Adrenal gland (tissue), 19 donors: ENCODE measurements at places on chromosomes 12 and 14.

GRCh38 chr14:75280831-75281653 is 2.4 kb downstream of the FOS start:
- DNase-seq: peak; percentile 66

DNA sequence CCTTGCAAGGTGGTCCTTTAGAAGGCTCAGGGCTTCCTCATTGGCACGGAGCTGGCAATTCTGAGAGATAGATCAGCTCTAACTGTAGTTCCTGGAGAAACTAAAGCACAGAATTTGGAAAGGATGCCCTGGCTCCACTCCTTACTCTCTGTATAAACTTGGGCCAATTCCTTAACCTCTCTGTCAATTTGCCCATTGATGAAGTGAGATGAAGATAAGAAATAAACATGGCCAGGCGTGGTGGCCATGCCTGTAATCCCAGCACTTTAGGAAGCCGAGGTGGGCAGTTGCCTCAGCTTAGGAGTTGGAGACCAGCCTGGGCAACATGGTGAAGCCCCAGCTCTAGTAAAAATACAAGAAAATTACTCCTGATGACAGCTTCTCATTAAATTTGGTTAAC is 34.0 kb upstream of the COX6A1 start:
- no peak for DNase-seq

GRCh38 chr12:94025068-94025467 is 123.3 kb upstream of the PLXNC1 start:
- DNase-seq: no peak

DNA sequence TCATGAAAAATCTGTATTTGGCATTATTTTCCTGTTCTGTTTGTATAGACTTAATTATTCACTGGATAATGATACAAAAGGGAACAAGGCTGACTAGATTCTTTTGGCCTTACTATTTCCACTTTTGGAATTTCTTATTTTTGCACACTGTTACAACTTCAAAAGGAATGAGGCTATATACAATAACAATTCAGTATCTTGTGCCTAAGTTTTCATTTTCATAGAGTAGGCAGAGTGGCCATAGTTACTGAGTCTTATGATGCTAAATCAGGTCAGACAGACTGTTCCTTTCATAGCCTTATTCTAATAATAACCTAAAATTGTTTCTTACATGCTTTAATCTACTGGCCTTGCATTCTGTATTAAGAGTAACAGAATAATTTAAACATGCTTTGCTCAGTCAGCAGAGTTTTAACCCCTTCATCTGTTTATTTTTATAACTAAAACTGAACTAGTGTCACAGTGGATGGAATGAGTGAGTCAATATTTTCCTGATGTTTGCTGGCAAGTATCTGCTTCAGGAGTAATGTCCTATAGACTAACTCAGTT is 10.5 kb downstream of the TTC8 start:
- DNase-seq: no peak

GRCh38 chr12:49750027-49750995 is 9.0 kb downstream of the TMBIM6 start:
- DNase-seq: peak; percentile 46

GRCh38 chr14:104353221-104353920 is 215.0 kb downstream of the KIF26A start:
- DNase-seq: peak; percentile 11

GRCh38 chr14:68692916-68693771 is 99.7 kb downstream of the ZFP36L1 start:
- DNase-seq: no peak

- no peak for DNase-seq
Measured at GRCh38 chr12:95908573-95908972, 33.8 kb downstream of the CCDC38 start.
